ENCODE measurements at places on chromosomes 16 and 17.

DNA sequence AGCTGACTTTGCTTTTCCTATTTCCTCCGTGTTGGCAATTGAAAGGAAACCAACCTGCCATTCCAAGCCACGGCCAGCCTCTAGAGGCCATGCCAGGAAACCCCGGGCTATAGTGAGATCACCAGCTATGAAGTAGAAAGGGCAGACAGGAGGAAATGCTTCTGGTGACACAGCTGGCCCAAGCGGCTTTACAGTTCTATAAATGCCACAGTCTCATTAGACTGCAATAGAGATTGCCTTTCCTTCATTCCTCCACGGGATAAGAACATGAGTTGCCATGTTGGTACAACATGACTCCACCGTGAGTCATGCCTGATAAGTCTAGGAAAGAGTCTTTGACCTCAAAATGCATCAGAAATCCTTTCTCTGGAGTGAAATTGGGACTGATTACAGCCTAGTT is 384.9 kb downstream of the GRIN2A start:
- DNase-seq, result peak; percentile 27

GRCh38 chr16:73916829-73917594 is 379.6 kb upstream of the PSMD7 start:
- DNase-seq, result peak; percentile 12

DNA sequence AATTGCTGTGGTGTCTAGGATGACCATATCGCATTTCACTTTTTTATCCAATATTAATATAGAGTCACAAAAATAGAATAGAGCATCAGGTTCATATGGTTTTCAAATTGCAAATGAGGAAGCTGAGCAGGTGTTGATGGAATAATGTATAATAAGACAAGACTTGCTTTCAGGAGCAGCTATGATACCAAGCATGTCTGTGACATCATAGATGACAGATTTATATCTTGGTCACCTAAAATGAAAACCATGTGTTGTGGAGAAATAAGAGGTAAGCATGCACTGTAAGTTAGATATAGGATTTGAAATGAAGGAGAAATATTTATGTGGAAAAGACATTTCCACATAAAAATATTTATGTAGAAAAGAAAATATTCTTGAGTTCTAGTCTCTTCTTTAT is 8.6 kb downstream of the MEIOC start:
- no peak for DNase-seq

DNA sequence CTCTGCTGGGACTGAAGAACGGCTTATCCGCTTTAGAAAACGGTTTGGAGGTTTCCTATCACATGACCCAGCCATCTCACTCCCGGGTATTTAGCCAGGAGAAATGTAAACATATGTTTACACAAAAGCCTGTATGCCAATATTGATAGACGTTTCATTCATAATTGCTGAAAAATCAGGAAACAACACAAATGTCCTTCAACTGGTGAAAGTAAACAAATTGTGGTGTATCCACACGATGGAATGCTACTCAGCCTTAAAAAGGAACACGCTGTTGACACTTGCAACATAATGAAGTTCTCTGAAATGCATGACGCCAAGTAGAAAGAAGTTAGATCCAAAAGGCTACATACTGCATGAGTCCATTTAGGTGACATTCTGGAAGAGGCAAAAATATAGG is 157.6 kb downstream of the SLC39A11 start:
- DNase-seq, result no peak

- DNase-seq, result no peak
Observed at GRCh38 chr16:83248735-83249463, 558.9 kb upstream of the HSBP1 start.

GRCh38 chr17:19703828-19704613 is 12.4 kb downstream of the SLC47A2 start:
- DNase-seq, result no peak

GRCh38 chr17:58947824-58948223 is 158.9 kb downstream of the TRIM37 start:
- DNase-seq, result no peak

DNA sequence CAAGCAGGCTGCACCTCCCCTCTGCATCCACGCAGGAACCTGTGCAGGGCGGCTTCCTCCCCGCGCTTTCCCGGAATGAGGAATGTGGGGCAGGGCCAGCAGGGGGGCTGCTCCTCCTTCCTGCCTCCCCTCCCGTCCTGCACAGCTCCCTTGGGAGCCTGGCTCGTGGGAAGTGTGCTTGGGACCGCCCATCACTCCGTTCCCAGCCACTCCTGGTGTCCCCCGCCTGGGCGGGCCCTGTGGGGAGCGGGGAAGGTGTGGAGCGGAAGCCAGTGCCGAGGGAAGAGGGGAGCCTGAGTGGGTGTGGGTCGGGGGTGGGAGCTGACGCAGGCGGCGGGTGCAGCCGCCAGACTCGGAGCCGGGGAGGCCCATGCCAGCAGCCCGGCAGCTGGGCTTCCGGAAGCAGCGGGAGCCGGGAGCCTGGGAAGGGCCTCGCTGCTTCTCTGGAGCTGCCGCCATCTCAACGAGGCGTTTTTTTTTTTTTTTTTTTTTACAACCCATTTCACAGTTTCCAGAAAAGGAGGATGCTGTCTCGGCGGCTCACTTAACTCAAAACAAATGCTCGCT is 24.1 kb downstream of the BAHCC1 start:
- peak; percentile 96 for DNase-seq

- DNase-seq, result no peak
Observed at GRCh38 chr17:63740464-63741142, 996 bp downstream of the STRADA start.

- no peak for DNase-seq
Observed at GRCh38 chr17:7549401-7550055, 670 bp downstream of the TNFSF12 start.

DNA sequence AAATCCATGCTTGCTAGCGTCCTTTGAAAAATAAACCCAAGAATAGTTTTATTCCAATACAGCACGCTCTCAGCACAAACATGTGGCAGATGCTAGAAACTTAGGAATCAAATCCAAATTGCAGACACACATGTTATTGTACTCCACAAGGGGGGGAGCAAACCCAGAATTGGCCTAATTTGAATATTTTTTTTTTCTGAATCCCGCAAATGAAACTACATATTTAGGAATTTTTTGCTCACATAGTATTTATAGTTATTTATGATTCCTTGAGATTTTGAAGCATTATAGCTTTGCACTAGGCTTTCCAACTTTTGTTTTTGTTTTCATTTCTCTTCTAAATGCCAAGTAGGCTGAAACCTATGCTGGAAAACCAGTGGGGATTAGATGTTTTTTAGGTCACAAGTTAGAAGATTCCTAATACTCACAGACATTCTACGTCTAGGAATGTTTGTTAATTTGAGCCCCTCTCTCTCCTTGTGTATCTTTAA is 59.3 kb upstream of the CDH11 start:
- DNase-seq, result peak; percentile 49

DNA sequence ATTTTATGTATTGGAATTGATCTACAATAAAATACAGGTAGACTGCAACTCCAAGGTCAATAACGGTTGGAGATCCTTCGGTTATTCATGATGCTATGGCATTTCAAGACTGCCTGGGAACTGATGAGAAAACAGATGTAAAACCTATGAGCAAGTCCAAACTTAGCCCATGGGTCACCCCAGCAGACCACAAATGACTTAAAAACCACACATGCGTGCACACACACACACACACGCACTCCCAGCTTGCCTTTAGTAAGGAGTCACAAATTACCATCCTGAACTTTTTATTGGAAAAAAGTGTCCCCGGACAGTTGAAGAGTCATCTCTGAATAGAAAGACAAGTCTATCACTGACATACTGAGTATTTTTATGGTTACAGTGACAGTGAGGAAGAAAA is 26.7 kb downstream of the TRIM25 start:
- DNase-seq, result no peak

GRCh38 chr17:4194796-4195195 is 51.8 kb downstream of the CYB5D2 start:
- DNase-seq, result no peak

DNA sequence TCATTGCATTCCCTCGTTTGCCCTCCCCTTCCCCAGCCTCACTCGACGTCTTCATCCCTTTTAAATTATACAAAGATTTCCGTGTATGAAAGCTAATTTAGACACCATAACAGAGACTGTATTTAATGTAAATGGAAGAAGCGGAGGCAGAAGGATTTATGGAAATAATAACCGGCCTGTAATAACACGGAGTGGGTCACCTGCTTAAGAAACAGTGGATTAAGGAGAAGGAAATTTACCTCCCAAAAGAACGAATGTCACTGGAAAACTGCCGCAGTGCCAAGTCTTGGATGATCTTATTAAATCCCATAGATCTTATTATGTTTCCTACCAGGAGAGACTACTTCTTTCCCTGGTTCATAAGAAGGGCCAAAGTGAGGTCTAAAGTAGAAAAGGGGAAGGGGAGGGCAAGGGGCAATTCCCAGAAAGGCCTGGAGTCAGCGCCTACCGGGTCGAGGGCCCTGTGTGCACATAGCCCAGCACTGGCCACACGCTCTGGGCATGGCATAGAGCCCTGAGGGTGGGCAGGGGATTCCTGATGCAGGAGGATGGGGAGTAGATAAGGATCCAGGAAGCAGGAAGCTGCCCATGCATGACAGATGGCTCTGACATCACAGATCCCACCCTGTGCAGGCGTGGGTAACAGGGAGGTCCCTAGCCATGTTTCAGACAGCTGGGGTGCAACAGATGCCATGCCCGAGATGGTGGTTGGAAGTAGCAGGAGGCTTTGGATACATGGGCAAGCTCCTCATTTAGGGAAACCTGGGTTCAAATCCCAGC is 56.2 kb upstream of the RPL38 start:
- DNase-seq, result no peak

GRCh38 chr16:79897104-79897452 is 296.5 kb upstream of the MAF start:
- no peak for DNase-seq

GRCh38 chr17:39759204-39759603 is 21.5 kb downstream of the GRB7 start:
- DNase-seq, result no peak

DNA sequence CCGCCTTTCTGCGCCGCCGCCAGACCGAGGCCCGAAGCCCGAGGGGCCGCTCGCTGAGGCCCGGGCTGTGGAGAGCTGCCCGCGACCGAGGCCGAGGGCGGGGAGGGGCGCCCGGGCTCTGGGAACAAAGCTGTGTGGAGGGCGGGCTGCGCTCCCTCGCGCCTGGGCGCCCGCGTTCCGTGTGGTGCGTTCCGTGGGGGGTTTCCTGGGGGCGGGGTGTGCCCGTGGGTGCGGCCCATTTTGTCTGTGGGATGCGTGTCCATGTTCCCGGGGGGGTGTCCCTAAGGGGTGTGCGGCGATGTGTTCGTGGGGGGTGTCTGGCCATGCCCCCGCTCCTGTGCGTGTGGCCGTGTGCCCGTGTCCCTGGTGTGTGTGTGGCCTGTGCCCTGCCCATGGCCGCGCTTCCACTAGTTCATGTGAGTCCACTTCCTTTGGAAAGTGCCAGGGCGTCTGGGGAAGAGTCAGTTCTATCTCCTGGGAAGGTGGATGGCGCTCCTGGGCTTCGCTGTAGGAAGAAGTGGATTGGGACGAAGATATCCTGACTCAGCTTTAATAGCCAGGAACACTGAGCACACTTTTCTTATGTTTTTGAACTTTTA is 520 bp downstream of the JPT2 start:
- DNase-seq, result no peak

DNA sequence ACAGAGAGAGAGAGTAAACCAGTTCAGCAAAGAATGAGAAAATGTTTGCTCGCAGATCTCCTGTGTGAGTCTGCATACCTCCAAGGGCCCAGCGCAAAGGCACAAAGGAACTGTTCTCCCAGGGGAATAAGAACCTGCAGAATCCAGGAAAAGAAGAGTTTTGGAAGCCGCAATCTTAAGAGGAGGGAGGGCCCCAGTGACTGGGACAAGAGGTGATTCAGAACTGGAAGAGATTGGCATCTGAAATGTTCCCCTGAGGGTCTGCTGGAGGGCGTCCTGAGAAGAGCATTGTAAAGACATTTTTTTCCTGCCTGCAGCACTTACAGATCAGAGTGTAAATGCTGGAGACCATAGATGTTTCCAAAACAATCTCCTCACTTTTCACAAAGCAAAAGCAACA is 6.1 kb downstream of the ATMIN start:
- DNase-seq, result no peak

DNA sequence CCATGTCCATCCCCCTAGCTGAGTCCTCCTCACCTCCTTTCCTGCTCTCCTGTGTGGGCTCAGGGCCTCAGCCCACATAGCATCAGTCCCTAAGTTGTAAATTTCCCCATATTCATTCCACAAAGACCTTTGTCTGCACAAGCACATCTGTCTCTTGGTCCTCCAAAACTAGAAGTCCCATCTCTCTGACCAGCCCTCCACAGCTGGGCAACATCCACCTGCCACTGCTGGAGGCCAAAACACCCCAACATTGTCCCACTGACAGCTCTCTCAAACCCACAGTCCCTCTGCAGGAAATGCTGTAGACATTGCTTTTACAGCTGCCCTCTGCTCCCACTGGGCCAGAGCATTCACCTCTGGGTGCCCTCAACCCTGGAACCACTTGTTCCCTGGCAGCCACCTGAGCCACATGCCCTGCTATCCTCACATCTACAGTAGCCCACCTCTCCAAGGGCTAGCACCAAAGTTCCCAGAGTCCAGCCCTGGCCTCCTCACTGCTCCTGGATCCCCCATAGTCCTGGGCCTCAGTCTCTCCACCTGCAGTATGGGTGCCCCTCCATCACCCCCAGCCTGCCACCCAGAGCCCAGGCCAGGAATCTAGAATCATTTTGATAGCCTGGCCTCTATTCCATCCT is 1722.7 kb downstream of the TP53TG3F start:
- no peak for DNase-seq

DNA sequence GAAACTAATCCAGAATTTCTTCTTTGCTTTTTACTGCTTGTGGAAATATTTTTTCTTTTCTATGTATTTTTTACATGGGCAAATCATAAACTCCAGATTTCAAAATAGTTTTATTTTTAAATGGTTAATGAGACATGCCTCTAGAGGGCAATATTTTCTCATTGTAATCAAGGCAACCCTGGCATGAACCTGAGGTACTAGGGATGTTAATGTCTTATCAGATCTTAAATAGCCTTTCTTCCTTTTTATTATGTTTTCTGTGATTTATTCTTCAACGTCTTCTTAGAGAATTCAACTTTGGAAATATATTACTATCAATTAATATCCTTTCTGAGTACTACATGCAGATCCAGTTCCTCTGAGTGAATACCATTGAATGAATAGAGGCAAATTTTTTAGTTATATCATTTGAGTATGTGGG is 324.7 kb downstream of the BCAS3 start:
- peak; percentile 34 for DNase-seq

GRCh38 chr16:31453255-31454204 is 5.8 kb upstream of the ARMC5 start:
- DNase-seq, result no peak

DNA sequence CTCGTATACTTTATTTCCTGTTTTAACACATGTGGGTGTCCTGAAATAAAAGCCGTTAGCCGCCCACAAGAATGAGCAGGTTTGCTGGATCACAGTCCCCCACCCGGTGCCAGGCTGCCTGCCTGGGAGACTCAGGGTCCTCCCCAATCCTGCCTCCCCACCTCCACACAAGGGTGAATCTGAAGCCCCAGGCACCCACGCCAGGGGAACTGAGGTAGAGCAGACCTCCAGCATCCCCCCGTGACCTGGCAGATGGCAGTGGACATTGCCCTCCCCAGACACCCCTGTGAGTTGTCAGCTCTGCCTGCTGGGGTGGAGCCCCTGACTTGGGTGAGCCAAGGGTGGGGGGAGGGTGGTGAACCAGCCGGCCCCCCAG is 114.8 kb downstream of the METRNL start:
- no peak for DNase-seq

GRCh38 chr17:27240802-27241155 is 53.1 kb upstream of the WSB1 start:
- DNase-seq, result no peak

- DNase-seq, result no peak
Observed at GRCh38 chr16:78292844-78293380, 193.5 kb downstream of the WWOX start.

- no peak for DNase-seq
Observed at GRCh38 chr16:53636978-53637377, 66.7 kb downstream of the RPGRIP1L start.

All from fibroblast of skin of left quadriceps (primary cell).